Kidney epithelial cell (primary cell): ENCODE measurements at places on chromosomes 5 and 9.

GRCh38 chr5:96957254-96958049 is 21.6 kb downstream of the LNPEP start:
- no peak for DNase-seq

DNA sequence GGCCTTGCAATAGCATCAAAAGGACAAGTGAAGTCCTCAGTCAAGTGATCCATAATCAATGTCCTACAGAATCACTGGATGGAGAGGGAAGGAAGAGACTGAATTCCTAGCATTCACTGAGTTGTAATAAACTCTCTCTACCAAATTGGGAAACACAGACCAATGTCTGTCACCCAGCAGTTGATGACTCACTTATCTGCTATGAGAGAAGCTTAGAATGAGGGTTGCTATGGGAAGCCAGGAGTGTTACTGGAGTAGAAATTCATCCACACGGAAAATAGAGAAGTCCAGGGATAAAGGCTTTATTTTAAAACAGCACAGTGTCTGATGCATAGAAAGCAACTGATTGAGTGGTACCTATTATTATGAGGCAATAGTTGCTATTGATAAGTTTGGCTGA is 407.4 kb downstream of the BRINP1 start:
- peak; percentile 89 for DNase-seq

DNA sequence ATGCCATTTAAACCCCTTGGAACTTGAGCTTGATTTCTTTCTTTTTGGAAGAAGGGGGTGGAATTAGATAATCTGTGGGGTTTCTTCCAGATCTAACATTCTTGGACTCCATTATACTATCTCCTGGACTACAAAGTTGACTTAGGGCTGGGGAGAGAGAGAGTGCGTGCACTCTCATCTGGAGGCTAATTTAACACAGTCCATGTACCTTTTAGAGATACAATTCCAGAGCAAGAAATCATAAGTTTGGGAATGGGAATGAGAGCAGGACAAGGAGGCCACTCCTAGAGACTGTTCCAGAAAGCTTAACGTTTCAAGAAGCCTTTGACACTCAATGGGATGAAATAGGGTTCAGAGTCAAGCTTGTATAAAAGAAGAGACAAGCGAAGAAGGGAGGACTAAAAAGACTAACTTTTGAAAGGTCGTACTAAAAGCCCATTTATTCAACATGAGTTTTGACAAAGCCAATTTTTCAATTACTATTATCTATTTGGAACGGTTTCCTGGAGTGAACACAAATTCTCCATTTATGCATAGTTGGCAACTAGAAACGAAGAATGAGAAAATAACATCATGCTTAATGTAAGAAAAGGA is 83.4 kb downstream of the ACTL7B start:
- DNase-seq, result no peak

DNA sequence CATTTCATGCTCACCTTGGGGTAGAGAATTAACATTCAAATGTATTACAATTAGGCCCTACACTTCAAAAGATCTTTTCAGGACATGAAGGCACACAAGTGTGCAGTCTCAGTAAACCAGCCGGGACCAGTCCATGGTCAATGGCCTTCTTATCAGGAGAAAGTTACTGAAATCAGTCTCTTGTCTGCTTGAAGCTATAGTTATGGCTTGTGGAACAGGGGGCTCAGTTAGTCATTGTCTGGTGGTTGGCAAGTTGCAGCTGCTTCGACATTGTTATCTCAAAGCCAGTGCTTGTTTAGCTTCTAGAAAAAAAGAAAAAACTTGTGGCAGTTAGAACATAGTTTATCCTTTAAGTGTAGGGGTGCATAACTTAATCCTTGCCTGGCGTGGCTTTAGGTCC is 213.1 kb upstream of the ACO1 start:
- DNase-seq, result no peak

DNA sequence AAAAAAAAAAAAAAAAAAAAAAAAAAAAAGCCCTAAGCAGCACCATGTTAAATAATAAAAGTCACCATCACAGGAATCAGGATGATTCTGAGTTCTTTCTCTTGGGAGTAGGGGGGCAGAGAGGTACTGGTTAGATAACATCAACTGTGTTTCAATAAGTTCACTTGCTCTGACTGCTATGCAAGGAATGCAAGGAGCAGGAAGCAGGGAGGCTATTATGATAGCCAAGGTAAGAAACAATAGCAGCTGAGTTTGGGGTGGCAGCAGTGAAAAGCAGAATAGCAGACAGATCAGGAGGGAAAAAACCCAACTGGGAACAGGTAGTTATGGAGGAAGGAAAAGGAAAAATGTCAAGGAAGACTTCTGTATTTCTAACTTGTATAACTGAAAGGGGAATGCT is 8.2 kb downstream of the CEP120 start:
- DNase-seq, result no peak

- DNase-seq, result no peak
Observed at GRCh38 chr5:77029376-77029885, 773 bp upstream of the AGGF1 start.

GRCh38 chr9:130255631-130256134 is 9.9 kb upstream of the HMCN2 start:
- no peak for DNase-seq
